ENCODE measurements at places on chromosomes 6 and 20.

DNA sequence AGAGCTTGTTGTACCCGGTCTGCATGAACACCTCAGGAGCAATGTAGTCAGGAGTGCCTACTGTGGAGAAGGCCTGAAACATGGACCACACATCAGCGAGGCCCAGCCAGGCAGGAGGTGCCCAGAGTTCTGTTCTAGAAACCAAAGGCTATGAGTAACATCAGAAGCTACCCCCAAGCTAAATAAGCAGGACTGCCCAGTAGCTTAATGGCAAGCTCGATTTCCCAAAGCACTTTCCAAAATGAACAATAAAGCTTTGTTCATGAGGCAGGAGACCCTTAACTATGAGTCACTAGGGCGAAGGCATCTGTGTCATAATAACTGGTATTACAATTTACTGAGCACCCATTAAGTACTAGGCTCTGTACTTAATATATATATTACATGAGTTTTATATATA, 47.4 kb downstream of the STK38 start:
- DNase-seq, result no peak

DNA sequence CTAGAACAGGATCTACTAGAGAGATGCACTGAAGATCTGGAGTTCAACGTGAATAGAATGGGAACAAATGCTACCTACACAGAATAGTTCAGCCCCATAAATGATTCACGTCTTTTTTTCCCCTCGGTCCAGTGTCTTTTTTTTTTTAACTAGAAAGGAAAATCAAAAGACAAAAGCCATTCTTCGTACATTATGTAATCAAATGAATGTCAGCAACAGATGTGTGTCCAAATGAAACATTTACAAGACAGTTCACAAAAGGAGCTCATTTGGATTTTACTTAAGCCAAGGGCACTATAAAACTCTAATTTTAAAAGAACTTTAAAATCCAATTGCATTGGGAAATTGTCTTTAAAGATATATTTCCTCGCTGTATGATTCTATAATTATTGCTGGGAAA, 42.4 kb downstream of the FAM184A start:
- DNase-seq, result no peak

DNA sequence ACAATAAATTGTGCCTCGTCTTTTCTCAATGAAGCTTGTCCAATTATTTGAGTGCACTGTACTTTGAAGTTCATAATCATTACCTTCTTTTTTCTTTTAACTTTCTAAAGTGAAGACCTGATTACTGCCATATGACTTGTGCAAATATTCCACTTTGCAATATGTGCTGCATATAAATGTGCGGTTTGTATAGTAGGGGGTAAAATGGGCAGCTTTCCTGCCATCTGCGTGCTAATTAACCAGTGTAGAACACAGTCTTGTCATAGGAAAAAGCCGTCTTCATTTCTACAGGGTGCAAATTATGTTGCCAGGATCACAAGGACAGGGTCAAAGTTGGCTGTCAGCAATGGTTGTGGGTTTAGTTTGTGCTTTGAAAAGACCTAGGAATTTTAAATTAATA, 397.0 kb downstream of the NKAIN2 start:
- DNase-seq, result no peak

DNA sequence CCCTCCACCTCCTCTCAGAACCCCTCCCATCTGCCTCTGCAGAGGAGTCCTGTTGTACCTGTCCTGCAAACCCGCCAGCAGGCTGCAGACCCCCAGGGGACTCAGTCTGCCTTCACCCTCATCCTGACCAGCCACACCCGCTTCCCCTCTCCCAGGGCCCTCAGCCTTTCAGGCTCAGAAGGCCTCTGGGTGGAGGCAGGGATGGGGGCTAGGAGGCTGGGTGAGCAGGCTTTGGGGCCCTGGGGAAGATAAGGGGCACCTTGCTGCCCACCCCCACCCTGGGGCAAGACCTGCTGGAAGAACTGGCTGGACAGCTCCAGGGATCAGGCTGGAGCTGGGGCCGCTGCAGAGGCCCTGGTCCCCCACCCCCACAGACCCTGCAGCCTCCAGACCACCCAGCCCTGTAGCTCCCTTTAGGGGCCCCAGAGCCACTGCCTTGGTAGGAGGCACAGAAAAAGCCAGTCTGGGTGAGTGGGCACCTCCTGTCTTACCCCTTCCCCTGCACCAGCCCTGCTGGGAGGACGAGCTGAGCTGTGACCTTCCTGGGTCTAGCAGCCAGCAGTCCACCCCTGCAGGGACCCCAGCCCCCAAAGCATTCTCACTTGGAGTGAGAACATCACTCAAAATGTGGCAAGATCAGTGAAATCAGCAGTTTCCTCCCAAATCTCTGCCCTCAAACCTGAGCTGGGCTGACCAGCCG, 5.2 kb downstream of the TEAD3 start:
- no peak for DNase-seq

DNA sequence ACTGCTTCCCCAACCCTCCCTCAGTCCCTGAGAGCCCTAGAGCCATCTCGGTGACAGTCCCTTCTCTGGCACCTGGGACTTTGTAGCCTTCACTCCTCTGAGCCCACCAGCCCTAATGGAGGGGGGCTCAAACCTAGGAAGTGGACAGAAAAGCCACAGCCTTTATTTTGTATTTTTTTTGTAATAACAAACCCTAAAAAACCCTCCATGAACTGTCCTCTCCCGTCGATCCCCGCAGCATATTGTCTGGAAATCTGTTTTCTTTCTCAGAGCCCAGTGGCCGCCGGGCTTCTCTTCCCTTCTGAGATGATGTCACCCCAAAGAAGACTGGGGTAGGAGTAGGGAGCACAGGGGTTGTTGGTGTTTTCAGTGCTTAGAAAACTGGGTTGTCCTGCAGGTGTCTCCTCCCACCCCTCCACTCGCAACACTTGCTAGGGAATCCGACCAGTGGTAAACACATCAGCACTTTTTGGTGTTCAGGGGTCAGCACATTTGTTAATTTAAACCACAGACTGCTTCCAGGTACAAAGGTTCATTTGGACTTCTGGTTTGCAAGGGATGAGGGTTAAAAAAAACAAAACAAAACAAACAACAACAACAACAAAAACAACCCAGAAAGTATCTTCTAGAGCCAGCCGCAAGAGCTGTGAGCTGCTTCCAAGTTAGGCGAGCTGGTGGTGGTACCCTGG, 9.9 kb downstream of the PAX1 start:
- no peak for DNase-seq

GRCh38 chr20:29741894-29742698, 1515.4 kb upstream of the DEFB115 start:
- no peak for DNase-seq

DNA sequence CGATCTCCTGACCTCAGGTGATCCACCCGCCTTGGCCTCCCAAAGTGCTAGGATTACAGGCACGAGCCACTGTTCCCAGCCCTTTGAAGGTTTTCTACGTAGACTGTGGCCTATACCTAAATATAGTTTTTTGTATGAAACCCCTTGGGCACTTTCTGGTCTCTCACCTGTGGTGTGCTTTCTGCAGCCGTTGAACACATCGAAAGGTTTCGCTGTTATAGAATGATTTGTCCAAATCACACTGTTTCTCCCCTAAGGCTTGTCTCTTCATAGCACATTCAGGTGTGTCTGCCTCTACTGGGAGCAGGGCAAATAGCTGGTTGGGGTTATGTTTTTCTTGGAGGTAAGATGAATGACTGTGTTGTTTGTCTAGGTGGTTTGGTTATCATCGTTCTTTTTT, 597.9 kb downstream of the RNF144B start:
- no peak for DNase-seq

GRCh38 chr6:83403191-83403590, 27.7 kb downstream of the ME1 start:
- DNase-seq, result no peak

GRCh38 chr6:9272671-9273070, 837.3 kb upstream of the SLC35B3 start:
- no peak for DNase-seq

- no peak for DNase-seq
These were observed 207.9 kb downstream of the GMPR start for GRCh38 chr6:16446273-16446672.

- DNase-seq, result no peak
These were observed 47.9 kb downstream of the KHDC1L start for GRCh38 chr6:73177221-73177944.

DNA sequence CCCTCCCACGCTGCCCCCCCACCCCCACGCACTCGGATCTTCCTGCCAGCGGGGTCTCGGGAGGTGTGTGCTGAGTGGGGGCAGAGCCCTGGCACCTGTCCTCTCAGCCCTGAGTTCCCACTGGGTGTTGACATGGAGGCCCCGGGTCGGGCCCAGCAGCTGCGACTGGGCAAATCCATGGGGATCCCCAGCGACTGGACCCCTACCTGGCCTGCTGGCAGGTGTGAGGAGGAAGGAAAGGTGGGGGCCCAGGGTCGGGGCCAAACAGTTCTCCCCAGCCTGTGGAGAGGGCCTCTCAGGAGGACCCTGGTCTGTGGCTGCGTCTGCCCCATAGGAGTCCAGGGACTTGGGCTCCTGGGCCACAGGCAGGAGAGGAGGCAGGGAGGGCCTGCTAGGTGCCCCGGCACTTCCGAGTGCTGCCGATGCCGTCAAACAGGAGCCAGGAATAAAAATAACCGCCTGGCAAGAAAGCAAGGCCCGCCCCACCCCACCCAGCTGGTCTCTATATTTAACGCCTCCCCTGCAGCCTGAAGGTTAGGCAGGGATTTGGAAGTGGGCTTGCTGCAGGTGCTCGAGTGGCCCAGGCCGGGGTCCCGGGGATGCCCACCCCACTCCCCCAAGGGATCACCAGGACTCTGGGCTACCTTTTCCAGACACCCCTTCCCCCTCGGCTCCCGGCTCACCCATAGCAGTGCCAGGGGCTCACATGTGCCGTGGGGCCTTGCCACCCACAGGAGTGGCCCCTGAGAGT, 1.4 kb upstream of the EEF1A2 start:
- no peak for DNase-seq

DNA sequence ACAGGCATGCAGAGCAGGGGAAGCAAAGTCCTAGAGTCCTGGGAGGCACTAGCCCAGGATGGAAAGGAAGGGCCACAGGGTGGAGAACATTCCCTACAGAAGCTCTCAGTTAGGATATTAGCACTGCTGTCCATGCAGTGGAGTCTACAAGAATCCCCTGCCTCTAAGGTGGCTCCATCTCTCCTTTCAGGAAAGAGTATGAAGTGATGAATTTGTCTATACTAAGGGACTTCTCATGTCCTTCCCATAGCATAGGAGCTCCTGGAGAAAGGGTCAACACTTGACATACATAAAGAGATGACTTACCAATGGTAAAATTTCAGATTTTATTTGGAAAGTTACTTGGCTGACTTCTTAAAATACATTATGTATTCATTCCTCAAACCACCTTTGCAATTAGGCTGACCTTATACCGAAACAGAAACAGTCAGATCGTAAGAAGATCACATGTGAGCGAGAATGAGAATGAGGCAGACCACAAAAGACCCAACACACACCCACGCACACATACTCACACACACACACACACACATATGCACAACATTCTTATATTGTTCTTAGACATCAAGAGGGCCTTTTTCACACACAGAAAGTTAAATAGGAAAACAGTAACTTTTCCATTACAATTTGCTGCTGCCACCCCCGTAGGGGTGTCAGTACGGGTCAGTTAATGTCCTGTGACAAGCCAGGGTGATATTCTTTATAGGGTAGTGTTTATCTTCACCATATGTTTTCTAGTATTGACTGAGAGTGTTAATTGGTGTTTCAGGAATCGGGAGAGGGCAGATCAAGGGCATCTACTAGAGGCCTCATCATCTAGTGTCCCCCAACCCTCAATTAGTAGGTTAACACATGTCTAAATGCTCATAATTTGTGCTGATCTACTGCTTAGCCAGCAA, 159.4 kb downstream of the FAXC start:
- DNase-seq, result no peak

- no peak for DNase-seq
These were observed 189.4 kb upstream of the PREP start for GRCh38 chr6:105592329-105592728.

DNA sequence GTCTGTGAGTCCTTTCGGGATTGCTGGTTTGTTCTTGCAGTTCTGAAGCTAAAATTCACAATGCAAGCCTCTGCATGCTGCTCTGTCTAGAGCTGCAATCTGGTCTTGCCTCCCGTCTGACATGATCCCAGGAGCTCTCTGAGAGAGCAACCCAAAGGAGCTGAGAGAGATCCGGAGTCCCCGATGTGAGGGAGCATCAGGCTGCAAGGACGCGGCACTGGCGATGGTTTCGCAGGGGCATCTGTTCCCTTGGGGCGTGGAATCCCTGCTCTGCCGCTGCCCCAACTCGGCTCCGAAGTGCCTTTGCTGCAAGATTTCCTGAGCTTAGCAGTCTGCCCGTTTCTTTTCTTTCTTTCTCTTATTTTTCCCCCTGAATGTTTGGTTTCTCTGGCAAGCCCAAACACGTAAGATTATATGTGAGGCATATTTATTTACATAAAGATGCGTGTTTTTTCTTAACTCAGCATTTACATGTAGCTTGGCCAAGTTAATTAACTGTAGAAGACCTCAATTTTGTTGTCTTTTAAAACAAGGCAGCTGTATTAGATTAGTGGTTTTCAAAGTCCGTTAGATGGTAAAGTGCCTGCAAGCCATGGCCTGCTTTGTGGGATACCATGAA, 873.0 kb downstream of the KIF16B start:
- no peak for DNase-seq

DNA sequence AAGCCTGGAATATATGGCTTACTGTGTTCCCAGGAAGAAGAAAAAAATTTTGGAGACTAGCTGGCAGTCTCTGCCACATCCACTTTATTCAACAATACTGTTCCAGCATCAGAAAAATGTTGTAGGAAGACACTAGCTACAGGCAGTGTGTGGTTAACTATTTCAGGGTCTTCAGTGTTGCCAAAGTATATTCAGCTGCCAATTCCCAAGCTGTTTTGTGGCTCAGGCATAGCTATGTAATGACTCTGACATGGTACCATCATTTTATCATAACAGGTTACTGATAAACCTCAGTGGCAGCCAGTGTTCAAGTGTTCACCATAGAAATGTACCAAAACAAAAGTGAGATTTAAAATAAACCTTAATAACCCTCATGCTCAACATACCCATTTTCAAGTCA, 503.1 kb downstream of the ADGRB3 start:
- no peak for DNase-seq

- no peak for DNase-seq
These were observed 224.5 kb downstream of the GMDS start for GRCh38 chr6:2020909-2021308.

DNA sequence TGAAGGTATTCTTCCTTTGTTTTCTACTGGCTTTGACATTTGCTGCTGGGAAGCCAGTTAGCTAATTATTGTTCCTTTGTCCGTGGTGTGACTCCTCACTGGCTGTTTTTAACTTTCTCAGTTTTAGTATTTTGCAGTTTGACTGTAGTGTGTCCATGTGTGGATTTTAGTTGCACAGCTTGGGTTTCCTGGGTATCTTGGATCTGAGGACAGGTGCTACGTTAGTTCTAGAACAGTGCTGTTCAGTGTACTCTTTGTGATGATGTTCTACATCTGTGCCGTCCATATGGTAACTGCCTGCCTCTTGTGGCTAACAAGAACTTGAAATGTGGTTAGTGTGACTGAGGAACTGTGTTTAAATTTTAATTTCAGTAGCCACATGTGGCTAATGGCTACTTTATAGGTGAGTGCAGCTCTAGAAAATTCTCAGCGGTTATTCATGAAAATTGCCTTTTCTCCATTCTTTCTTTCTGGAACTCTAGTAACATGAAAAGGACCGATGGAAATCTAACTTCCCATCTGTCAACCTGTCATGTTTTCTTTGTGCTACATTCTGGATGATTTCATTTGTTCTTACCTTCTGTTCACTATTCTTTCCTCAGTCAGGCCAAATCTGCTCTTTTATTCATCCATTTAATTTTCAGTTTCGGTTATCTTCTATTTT, 7.4 kb downstream of the SNX9 start:
- DNase-seq, result no peak

All from KG1 (cell line).